Stimulated activated CD4-positive, alpha-beta T cell treated with anti-CD3 and anti-CD28 coated beads, Interleukin-15, amount 100 ng/mL, for 48 hours (primary cell): ENCODE measurements at places on chromosomes 6 and 20.

DNA sequence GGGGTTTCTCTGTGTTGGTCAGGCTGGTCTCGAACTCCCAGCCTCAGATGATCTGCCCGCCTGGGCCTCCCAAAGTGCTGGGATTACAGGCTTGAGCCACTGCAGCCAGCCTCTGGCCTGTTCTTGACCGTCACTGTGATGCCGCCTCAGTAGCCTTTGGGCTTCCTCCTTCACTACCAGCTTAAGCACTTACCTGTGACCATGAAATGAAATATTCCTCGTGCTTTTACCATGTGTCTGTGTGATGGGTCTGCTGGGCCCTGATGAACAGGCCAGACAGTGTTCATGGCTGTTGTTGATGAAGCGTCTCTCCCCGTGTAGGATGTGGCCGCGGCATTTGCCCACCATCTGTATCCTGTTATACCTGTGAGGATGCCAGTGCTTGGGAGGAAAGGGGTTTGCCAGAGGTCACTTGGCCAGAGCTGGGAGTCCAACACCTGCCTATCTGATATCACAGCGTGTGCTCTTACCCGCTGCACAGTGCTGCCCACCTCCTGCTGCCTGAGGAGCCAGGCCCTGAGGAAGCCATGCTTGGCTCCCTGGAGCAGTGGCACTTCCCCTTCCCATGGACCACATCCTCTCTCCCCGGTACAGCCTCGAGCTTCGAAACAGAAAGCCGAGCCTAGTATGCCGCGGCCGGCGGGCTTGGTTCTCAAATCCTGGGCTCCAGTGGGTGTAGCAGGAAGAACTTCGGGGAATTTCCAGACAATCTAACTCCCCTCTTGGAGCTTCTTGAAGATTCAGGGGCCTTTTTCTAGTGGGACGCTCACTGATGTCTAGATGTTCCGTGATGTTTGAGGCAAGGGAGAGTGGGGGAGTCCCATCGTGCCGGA is 167.9 kb downstream of the ZDHHC14 start:
- no peak for DNase-seq

DNA sequence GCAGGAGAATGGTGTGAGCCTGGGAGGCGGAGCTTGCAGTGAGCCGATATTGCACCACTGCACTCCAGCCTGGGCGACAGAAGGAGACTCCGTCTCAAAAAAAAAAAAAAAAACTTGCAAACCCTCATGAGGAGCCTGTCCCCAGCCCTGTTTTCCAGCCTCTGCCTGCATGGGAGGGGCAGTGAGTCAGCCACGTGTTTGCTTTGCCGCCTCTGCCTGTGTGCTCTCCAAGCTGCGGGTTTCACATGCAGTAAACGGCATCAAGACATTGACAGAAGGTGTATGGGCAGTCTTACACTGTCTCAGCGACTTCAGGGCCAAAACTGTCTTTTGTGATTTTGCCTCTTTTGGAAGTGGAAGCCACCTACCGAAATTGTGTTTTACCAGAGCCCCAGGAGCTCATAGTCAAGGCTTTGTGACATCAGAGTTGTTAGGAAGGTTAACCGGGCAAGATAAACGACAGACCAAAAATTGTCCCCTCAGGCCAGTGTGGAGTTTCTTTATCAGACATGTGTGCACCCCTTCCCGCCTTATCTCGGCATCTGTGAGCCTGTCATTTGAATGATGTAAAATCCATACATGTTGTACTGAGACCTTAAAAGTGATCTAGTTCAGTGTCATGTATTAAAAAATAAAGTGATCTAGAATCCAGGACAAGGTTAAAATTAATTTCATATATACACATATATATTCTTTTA is 52.9 kb downstream of the RPP40 start:
- no peak for DNase-seq

DNA sequence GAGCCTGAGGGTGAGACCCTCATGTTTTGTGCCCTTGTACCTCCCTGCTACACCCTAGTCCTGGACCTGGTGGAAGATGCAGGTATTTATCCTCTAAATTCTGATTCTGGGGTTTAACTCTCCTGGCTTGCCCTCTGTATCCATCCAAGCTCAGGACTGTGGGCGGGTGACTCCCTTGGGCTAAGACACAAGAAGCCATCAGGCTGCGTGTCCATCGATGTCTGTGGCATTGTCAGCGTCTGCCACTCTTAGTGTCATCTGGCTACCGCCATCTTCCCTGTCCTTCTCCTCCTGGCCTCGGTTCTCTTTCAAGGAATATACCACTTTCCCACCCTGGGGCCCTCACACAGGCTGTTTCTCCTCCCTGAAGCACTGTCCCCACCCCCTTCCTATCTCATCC is 28.9 kb upstream of the BLCAP start:
- no peak for DNase-seq

DNA sequence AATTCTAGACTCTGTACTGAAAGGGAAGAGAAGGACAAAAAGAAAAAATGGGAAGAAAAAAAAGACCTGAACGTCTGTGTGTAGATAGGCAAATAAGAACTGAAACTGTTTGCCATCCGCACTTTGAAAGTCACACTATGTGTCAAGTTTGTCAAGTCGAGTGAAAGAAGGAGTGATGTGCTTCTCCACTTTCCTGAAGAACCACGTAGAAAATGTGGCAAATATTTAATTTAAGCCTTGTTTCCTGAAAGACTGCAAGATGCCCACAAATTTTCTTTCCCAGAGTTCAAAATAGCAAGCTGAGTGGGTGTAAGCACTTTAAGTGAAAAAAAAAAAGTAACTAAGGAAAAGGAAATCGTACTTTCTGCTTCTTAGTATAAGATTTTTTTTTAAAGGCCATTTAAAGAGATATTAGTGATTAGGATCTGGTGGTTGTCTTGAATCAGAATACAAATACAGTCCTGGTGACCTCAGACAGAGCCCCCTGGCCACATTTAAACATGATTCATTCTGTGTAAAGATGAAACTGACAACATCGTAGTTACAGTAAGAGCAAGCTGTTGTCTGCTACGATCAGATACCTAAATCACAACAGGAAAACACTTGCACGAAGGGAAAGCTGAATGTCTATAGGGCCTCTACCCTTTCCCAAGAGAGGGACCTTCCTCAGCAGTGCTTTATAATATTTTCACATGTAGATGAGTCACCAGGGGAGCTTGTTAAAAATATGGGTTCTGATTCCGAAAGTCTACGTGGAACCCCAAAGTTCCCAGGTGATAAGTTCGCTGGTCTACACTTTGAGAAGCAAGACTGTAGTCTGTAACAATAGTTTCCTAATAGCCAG is 102.3 kb downstream of the HIVEP2 start:
- DNase-seq = no peak

GRCh38 chr6:32785781-32786533 is 22.6 kb upstream of the HLA-DQB2 start:
- peak; percentile 19 for DNase-seq

DNA sequence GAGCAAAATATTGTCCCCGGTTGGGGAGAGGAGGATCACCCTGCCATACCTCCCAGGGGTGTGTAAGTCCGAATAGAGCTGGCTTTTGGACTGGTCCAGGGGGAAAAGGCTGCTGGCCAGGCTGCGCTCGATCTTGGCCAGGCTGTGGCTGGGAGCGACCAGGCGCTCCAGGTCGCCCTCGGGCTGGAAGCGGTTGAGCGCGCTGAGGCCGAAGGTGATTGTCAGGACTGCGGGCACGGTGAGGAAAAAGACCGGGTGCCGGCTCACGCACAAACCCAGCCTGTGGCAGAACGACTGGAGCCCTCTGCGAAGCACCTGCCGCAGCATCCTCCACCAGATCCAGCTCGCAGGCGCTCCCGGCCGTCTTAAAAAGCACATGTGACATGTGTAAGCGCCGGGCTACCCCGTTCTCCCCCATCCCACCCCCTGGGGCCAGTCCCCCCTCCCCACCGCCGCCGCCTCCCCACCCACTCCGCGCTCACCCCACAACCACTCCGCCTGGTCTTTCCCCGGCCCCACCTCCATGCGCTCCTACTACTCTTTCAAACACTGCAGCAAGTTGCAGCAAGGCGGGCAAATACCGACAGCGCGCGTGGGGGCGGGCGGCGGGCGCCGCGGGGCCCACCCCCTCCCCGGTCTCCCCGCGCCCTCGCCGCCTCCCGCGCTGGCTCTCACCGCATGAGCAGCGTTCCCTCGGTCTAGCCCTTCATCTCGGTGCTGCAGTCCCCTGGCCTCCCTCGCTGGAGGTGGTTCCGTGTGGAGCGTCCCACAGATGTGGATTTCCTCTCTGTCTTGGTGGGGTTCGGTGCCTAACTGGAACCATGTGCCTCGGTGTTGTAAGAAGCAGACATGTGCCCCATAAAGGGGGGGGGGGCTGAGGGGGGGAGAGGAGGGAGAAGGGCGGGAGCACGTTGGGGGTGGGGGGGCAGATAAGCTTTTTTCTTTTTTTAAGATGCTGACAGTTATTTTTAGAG is 42.4 kb downstream of the PTCHD4 start:
- no peak for DNase-seq

DNA sequence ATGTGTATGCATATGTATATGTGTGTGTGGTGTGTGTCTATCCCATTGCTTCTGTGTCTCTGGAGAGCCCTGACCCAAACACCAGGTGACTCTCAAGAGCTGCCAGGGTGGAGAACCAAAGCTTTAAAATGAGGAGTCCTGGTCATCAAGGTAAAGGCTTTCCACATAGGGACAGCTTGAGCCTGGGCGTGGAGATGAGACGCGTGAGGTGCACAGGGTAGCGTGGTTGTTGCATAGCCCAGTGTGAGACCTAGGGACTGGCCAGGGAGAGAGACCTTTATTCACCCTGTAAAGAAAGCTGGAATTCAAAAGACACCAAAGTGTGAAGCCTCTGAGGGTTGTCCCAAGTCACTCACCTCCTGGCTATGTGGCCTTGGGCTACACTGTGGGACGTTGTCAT is 149.1 kb downstream of the SYCP2 start:
- DNase-seq = no peak
